Stimulated activated CD8-positive, alpha-beta memory T cell treated with anti-CD3 and anti-CD28 coated beads, Interleukin-15, amount 100 ng/mL, for 4 hours (primary cell): ENCODE measurements at places on chromosomes 3 and 15.

- no peak for DNase-seq
These were observed 515.6 kb upstream of the NR2F2 start for GRCh38 chr15:95814908-95815307.

DNA sequence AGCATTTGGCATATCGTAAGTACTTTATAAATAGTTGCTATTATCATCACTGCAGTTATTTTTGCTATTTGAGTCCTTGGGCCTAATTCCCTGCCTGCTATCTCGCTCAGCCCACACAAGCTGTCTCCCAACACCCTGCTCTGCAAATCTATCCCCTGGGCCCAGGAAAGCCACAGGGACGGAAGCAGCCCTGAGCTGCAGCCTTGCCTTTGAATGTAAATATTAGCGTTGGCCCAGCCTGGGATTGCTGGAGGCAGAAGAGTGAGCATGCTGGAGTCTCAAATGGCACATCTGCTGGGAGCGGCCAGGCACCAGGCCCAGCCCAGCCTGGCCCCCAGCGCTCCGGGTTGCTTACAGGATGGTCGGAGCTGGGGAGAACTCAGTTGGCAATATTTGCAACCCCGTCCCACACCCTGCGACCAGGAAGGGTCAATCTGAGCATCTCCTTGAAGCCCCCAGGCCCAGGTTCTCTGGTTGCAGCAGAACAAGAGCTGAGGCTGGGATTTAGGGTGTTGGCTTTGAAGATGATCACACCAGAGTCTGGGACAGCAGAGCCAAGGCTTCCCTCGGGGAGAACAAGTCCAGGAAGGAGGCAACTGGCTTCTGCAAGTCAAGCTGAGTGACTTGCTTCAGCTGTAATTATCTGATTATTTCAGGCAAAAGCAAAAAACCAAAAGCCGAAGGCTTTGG, 529.6 kb downstream of the SHQ1 start:
- no peak for DNase-seq

DNA sequence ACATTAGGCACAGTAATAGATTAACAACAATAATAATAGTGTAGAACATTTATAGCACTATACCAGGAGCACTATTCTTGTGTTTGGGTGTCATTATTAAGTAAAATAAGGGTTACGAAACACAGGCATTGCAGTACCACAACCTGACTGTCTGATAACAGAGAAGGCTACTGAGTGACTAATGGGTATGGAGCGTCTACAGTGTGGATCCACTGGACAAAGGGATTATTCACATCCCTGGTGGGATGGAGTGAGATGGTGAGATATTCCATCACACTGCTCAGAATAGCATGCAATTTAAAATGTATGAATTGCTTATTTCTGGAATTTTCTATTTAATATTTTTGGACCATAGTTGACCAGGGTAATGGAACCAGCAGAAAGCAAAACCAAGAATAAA, 18.2 kb downstream of the MINDY4B start:
- no peak for DNase-seq

DNA sequence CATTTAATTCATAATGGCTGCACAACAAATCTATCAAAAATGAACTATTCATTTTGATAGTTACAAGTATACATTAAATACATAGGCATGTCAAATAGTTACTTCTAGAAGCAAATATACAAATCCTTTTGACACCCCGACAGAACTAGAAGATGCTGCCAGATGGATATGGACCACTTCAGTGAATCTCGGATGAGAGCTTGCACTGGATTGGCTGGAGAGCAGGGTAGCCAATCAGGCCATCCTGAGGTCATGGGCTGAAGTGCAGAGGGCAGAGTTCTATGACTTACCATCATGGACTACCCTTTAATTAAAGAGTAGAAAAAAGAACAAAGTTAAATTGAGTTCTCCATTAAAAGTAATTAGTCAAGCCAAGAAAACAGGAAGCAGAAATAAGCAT, 8.3 kb downstream of the CCNL1 start:
- DNase-seq = no peak

GRCh38 chr15:27671819-27672437, 427.2 kb downstream of the OCA2 start:
- no peak for DNase-seq

- no peak for DNase-seq
These were observed 122.0 kb downstream of the TFDP2 start for GRCh38 chr3:142027300-142027699.

GRCh38 chr15:91203619-91204203, 103.7 kb downstream of the SV2B start:
- DNase-seq = no peak

DNA sequence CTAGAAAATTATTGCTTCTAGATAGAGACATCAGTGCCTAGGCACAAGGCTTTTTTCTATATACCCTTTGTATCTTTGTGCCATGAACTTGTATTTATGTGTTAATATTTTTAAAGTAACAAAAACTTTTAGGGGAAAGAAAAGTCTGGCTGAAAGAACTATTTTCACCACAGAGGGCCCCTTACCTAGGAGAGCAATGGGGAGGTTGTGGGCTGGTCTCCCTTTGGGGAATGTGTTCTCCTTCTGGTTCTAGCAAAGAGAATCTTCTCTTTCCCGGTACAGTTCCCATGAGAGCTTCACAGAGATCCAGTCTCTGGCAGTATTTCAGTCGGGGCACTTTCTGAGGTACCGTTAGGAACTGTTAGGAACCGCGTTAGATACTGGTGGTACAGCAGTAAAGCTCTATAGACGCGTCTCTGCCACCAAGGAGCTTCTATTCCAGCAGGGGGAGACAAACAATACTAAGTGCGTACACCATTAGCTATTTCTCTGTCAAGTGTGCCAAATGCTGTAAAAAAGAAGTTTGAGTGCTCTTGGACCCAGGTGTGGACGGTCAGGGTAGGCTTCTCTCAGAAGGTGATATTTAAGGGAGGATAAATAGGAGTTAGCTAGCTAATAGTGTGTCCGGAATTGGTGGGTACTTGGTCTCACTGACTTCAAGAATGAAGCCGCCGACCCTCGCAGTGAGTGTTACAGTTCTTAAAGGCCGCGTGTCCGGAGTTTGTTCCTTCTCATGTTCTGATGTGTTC, 4.6 kb upstream of the EPB42 start:
- peak; percentile 6 for DNase-seq

GRCh38 chr3:30696403-30696819, 90.0 kb downstream of the TGFBR2 start:
- no peak for DNase-seq
